ENCODE measurements at places on chromosomes 2 and 18. TPM values are rescaled to one million over a fixed set of nuclear protein-coding genes. Genes with fewer than 3 reads are reported as not detected.

DNA sequence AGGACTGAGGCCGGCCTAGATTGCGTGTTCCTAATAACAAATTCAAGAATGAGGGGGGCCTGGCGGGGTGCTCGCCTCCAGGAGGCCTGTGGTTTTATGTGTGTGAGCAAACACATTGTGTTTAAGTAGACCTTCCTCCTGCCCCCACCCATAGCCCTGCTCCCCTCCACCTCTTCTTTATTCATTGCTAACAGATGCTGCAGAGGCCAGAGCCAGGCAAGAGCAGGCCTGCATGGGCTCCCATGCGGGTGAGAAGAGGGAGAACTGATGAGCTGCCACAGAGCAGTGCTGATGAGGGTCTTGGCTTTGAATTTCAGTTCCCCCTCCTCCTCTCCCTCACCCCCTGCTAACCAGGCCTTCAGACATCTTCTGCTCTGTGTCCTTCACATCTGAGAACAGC is 154.6 kb downstream of the OSR1 start:
- no peak for DNase-seq

The CDH19 gene
- not detected for total RNA-seq

- DNase-seq = peak; percentile 36
These were observed 97.9 kb upstream of the RND3 start for GRCh38 chr2:150585221-150585971.

DNA sequence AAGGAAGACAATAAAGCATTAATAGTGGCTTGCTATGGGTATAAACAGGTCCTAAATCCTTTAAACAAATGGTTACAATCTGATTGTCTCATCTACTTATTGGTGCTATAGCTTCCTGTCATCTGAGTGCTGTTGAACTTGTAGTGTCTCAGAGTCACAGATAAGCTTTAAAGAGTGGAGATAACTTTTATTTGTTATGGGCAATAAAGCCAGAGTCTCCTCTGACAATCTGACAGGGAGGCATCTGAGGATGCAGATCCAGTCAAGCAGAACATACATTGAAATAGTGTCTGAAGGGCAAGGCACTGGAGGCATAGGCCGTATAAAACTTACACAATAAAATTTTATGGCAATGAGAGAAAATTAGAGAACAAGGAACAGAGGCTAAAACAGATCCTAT is 1132.4 kb upstream of the CDH2 start:
- DNase-seq = no peak

- DNase-seq = peak; percentile 6
These were observed 5.4 kb downstream of the SOX11 start for GRCh38 chr2:5697562-5697961.

DNA sequence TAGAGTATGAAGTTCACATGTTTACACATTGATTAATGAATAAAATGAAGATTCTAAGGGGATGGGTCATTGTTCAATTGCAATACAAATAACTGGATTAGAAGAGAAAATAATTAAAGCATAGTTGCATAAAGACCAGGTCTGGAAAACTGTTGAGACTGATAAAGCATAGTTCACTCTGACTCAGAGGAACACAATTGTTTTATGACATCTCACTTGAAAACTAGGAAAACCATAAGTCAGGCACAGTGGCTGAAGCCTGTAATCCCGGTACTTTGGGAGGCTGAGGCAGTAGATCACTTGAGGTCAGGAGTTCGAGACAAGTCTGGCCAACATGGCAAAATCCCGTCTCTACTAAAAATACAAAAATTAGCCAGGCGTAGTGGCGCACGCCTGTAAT is 46.7 kb downstream of the PLA2R1 start:
- no peak for DNase-seq

- DNase-seq = no peak
These were observed 67.6 kb upstream of the ZCCHC2 start for GRCh38 chr18:62455222-62455621.
